Right ventricle myocardium superior (tissue), 1 donor: ENCODE measurements at places on chromosomes 3 and 15. TPM values are rescaled to one million over a fixed set of nuclear protein-coding genes. Genes with fewer than 3 reads are reported as not detected.

Gene KBTBD13
- 9.4 TPM for total RNA-seq

Gene MESP2
- 0.13 TPM for total RNA-seq

Gene SLC9A9
- 7.2 TPM for total RNA-seq

Gene MNS1
- total RNA-seq: 0.94 TPM

Gene CLDN16
- not detected for total RNA-seq

Gene GUCA1C
- 0.32 TPM for total RNA-seq

Gene TM6SF1
- 6.8 TPM for total RNA-seq

Gene SAMMSON
- not detected for total RNA-seq
